ENCODE measurements at places on chromosomes 3 and 15. TPM values are rescaled to one million over a fixed set of nuclear protein-coding genes. Genes with fewer than 3 reads are reported as not detected.

The GOLGA8G gene
- total RNA-seq: not detected

The CTXN2 gene
- total RNA-seq: not detected

The GABRG3 gene
- not detected for total RNA-seq

The PPP1R14D gene
- not detected for total RNA-seq

The ZNF106 gene
- 53.1 TPM for total RNA-seq

The MYZAP gene
- not detected for total RNA-seq

The GATA2 gene
- total RNA-seq: 0.24 TPM

The CX3CR1 gene
- total RNA-seq: 0.08 TPM

The SLC28A1 gene
- not detected for total RNA-seq

The OXTR gene
- 0.60 TPM for total RNA-seq

The TAGLN3 gene
- 0.31 TPM for total RNA-seq

The TRH gene
- not detected for total RNA-seq

The CXCR6 gene
- 0.49 TPM for total RNA-seq

The PTH1R gene
- not detected for total RNA-seq

The MYO1E gene
- 51.0 TPM for total RNA-seq
